CD4-positive, alpha-beta memory T cell (primary cell): ENCODE measurements at places on chromosomes 6 and 20.

DNA sequence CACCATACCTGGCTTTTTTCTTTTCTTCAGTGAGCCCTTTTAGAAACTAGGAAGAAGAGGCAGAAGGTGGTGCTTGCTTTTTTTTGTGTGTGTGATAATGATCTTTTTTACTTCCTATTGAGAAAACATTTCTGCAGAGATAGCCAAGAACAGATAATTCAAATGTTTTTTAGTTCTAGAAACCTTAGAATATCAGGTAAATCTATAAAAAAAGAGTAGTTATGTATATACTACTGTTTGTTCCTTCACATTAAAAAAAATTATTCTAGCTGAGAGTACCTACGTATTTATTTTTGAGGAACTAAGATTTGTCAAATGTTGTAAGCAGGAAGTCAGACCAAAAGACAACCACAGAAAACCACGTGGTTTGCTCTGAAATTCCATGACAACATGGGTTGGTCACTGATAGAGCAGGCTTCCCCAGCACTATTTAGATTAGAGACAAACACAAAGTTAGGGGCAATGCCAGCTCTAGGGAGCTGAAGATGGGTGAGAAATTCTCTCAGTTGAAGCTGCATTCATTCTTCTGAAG is 12.8 kb downstream of the STK4 start:
- peak overlapping the region; percentile 84 for H3K27ac ChIP-seq
- peaks cover 60% of the 10 kb centered on the region for H3K36me3 ChIP-seq
- H3K4me1 ChIP-seq = peaks cover 98% of the 10 kb centered on the region

DNA sequence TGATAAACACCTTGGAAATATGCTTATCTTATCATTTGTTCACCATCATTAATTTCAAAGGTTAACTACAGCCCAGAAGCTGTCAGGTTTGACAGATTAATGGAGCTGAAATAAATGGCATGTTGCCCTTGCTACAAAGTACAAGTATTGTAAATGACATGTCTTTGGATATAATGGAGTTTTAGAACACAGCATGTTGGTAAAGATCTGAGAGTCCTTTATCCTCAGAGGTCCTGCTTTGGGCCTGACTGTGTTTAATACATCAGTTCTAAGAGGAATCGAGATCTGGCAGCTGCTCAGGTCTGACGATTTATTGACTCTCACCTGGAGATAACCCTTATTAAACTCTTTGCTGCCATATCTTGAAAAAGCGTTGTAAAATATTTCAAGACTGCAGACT is 222.7 kb upstream of the OPRM1 start:
- DNase-seq = no peak
- no peaks in the 10 kb centered on the region for H3K36me3 ChIP-seq
- no peak overlapping the region for H3K27ac ChIP-seq
- H3K4me1 ChIP-seq = no peaks in the 10 kb centered on the region
- H3K4me3 ChIP-seq = no peak overlapping the region
- no peaks in the 10 kb centered on the region for H3K27me3 ChIP-seq

GRCh38 chr6:137323860-137324259 is 104.7 kb upstream of the IFNGR1 start:
- H3K27ac ChIP-seq = no peak overlapping the region
- H3K4me3 ChIP-seq = no peak overlapping the region
- H3K27me3 ChIP-seq = no peaks in the 10 kb centered on the region
- H3K36me3 ChIP-seq = no peaks in the 10 kb centered on the region

- H3K36me3 ChIP-seq = no peaks in the 10 kb centered on the region
- H3K4me1 ChIP-seq = no peaks in the 10 kb centered on the region
- no peaks in the 10 kb centered on the region for H3K27me3 ChIP-seq
- no peak overlapping the region for H3K4me3 ChIP-seq
- H3K27ac ChIP-seq = no peak overlapping the region
- peak; percentile 27 for DNase-seq
Measured at GRCh38 chr6:113774127-113774825, 82.9 kb upstream of the MARCKS start.

GRCh38 chr6:142942238-142942637 is 2.7 kb downstream of the HIVEP2 start:
- H3K36me3 ChIP-seq = no peaks in the 10 kb centered on the region
- peaks cover 68% of the 10 kb centered on the region for H3K4me1 ChIP-seq
- H3K4me3 ChIP-seq = peak overlapping the region; percentile 14
- DNase-seq = no peak
- H3K27ac ChIP-seq = peak overlapping the region; percentile 99
- no peaks in the 10 kb centered on the region for H3K27me3 ChIP-seq

- DNase-seq = no peak
- H3K4me3 ChIP-seq = no peak overlapping the region
- H3K27me3 ChIP-seq = no peaks in the 10 kb centered on the region
- no peaks in the 10 kb centered on the region for H3K36me3 ChIP-seq
- no peak overlapping the region for H3K27ac ChIP-seq
Measured at GRCh38 chr6:150255840-150256239, 113.0 kb upstream of the IYD start.

DNA sequence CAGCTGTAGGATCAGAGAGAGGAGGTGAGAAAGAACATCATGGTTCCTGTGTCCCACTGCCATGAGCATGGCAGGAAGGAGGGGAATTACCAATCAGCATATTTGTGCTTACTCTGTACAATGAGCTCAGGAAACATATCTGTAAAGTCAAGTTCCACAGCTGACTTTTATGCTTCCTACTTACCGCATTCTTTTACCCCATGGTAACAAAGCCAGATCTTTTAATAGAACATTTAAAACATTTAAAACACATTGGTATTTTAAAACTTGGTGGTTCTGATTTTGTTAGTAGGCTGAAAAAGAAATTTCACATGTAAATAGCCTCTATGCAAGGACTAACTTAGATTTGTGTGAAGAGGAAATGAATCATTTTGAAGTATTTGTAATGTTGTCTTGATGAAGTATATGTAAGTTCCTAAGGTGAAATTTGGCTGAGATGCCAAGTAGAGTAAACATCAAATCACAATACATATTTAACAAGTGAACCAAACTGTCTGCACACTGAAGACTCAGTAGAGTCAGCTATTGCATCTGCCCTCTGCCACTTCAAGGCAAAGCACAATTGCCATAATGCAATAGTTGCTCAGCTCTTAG is 114.7 kb downstream of the GJA10 start:
- H3K36me3 ChIP-seq = peaks cover 15% of the 10 kb centered on the region
- H3K27ac ChIP-seq = no peak overlapping the region
- H3K27me3 ChIP-seq = no peaks in the 10 kb centered on the region
- H3K4me3 ChIP-seq = no peak overlapping the region

GRCh38 chr20:21640556-21640955 is 64.9 kb upstream of the PAX1 start:
- no peaks in the 10 kb centered on the region for H3K27me3 ChIP-seq
- H3K27ac ChIP-seq = no peak overlapping the region
- H3K4me1 ChIP-seq = no peaks in the 10 kb centered on the region
- no peak for DNase-seq
- H3K4me3 ChIP-seq = no peak overlapping the region

DNA sequence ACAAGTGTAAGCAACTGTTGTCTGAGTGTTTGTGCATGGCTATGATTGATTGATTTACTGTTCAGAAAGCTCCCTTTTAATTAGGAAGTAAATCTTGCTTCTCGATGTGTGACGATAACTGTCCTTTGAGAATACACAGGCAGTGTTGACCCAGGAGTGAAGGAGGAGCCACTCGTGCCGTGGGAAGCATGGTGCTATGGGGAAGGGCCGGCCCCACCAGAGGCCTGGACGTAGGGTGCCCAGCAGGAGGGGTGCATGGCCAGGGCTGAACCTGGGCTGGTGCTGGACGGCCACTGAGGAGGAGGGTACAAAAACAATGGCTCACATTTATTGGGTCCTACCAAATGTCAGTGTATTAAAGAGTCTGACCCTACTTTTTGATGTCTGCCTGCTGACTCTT is 60.7 kb downstream of the ANKRD60 start:
- H3K36me3 ChIP-seq = no peaks in the 10 kb centered on the region
- no peak for DNase-seq
- no peaks in the 10 kb centered on the region for H3K27me3 ChIP-seq
- H3K4me1 ChIP-seq = no peaks in the 10 kb centered on the region
